ENCODE measurements at places on chromosomes 16 and 17.

DNA sequence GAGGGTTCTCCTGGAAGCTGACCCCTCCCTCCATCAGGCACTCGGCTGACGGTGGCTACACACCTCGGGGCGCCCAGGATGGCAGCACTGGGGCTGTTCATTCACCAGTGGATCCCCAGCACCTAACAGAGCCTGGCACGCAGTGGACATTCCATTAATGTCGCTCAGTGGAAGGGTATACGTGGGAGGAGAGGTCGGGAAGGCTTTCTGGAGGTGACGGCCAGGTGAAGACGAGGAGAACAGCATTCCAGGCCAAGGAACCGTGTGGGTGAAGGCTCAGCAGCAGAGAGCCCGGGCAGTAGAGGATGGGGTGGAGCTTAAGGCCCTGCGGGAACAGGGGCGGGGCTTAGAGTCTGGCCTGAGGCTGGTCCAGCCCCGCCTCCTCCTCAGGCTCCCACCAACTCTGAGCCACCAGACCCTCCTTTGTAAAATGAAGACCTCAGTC lies 2.5 kb upstream of the HS3ST6 start:
- DNase-seq = peak; percentile 77

GRCh38 chr17:79057737-79058385 lies 16.8 kb upstream of the ENGASE start:
- DNase-seq = no peak

- DNase-seq = no peak
Observed at GRCh38 chr16:69711115-69711740, 15.1 kb downstream of the NQO1 start.

DNA sequence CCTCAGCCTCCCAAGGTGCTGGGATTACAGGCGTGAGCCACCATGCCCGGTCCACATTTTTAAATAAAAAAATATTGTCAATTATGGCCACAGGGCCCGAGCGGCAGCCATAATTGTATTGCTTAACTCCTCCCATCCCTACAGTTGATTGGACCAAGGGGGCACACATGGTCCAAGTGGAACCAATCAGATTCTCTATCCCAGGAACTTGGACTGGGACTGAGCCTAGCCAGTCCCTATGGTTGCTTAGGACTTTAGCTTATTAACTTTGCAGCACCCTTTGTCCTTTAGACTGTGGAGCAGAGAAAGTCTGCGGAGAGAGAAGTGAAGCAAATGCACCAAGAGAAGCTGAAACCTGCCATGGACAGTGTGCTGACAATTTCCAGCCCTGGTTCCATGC lies 5.5 kb upstream of the RDM1 start:
- no peak for DNase-seq

DNA sequence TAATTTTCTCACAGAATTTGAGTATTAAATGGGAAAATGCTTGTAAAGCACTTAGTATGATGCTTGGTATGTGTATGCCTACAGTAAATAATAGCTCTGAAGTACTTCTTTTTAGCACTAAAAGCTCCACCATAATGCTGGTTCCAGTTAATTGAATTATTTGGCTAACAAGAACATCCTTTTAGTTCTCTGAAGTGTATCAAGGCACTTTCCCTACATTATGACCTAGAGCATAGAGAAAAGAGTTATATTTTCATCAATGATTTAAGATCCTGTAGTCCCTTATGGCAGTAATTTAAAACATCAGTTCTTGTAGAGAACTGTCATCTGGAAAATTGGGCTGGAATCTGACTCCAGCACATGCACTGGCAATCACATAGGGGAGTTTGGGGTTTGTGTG lies 21.9 kb upstream of the PHAF1 start:
- peak; percentile 78 for DNase-seq

DNA sequence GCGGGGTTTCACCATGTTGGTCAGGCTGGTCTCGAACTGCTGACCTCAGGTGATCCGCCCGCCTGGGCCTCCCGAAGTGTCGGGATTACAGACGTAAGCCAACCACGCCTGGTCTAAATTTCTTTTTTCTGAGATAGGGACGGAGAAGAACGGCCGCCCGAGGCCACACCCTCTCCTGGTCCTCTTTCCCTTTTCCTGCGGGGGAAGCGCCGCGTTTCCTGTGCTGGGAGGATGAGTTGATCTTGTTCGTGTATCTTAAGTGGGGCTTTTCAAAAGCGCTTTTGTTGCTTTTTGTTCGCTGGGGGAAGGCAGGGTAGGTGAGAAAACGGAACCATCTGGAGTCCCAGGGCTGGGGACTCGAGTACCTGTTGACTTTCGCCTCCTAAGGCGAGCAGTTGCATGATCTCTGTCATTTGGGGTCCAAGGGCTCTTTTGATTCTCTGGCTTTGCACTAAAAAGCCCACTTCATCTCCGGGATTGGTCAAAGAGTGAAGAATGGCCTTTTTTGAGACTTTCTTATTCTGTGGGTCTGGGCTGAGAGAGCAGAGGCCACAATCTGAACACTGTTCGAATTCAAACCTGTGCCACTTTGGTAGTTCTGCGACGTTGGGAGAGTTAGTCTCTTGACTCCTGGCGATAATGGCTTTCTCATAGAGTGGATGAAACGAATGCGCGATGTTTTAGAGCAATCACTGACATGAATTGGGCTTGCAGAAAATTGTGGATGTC lies 1.3 kb downstream of the FUS start:
- DNase-seq = no peak

GRCh38 chr16:18932243-18932987 lies 6.2 kb upstream of the SMG1 start:
- DNase-seq = no peak

- no peak for DNase-seq
Observed at GRCh38 chr16:72961863-72962262, 86.1 kb downstream of the ZFHX3 start.

DNA sequence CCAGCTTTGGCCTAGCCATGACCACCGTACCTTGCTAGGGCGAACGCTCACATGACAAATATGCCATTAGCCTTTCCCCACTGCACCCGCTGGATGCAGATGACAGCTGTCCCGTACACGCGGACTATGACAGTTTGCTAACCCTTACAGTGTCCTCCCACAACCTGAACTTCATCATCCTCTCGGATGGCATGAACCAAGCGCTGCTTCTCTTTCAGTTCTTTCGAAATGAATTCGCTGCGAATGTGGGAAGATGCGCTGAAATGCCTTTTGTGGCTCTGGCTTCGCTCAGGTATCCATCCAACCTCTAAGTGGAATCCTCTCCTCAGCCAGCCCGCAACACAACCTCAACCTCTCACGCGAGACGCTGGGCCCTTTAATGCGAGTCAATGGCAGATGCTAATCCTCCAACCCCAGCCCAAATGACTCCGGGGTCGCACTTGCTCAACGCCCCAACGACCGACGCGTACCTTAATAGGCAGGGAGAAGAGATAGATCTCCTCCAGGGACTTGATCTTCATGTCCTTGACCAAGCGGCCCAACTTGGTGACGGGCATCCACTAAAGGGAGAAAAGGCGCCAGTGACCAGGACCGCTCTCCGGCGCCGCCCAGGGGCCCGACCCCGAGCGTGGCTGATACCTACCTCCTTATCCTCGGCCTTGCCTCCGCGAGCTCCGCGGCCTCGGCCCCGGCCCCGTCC lies 670 bp downstream of the RPS2 start:
- DNase-seq = no peak

GRCh38 chr17:80071116-80071841 lies 30.1 kb upstream of the GAA start:
- no peak for DNase-seq

GRCh38 chr16:73354434-73354833 lies 306.5 kb upstream of the ZFHX3 start:
- DNase-seq = peak; percentile 8

DNA sequence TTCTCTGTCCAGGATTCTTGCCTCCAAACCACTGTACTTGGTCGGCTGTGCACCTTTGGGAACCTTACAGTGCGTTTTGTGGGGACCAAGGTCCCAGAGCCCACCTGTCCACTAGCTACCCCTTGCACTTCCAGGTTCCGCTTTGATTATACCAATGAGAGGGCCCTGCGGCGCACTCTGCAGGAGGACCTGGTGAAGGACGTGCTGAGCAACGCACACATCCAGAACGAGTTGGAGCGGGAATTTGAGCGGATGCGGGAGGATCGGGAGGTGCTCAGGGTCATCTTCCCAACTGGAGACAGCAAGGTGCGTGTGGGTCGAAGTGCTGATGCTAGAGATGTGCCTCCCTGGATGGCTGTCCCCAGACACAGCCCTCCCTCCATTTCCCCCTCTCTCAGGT lies 18.8 kb downstream of the POLR2A start:
- DNase-seq = no peak

DNA sequence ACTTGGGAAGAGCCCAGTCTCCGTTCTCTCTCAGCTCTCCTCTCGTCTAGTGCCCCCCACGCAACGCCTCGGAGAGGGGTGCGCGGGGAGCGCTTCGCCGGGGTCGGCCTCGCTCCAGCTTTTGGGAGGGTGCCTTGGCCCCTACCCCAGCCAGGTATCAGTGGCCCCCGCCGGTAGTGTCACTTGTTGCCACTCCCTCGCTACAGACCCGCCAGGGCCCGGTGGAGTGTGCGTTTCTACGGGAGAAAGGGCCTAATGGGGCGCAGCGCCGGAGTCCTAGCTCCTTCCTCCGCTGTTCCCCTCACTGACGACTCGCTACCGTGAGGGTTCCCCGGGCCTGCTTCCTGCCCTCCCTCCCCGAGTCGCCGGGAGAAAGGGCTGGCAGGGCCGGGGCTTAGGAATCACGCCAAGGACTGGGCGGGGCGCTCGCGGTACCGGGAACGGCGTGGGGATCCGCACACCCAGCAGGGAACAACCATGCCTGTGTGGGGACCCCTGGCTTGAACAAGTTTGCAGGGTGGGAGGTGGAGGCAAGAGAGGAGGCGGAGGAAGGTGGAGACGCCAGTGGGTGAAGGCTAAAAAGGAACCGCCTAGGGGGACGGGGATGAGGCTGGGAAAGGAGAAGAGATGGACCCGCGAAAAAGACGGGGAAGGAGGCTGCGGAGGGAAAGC lies 997 bp upstream of the CDH11 start:
- DNase-seq = no peak

GRCh38 chr17:50471009-50471905 lies 2.6 kb upstream of the CHAD start:
- DNase-seq = no peak

GRCh38 chr16:9119795-9120194 lies 28.4 kb downstream of the HAPSTR1 start:
- no peak for DNase-seq

GRCh38 chr17:38458521-38458920 lies 30.3 kb downstream of the ARHGAP23 start:
- DNase-seq = no peak

- DNase-seq = no peak
Observed at GRCh38 chr16:35409503-35409902, 1950.1 kb downstream of the TP53TG3F start.

DNA sequence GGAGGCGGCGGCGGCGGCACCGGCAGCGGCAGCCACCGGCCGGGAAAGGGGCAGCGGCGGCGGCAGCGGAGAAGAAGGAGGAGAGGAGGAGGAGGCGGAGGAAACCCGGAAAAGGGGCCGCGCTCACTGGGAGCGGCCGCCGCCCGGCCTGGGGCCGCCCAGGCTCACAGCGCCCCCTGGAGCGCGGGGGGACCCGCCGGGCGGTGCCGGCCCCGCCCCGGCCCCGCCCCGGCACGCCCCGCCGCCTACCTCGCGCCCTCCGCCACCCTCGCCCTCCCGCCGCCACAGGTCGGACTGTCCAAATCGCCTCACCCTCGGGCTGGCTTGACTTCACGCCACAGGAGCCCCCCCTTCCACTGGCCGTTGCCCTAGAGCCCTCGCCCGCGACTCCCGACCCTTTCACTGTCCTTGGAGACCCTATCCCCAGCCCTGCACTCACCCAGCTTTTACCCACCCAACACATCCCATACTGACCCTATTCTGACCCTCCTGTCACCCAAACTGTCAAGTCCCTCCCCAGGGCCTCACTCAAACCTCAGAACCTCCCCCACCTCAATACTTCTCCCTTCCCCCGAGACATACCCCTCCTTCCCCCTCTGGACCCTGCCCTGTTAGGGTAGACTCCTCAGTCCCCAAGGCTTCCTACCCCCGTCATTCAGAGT lies at the start of gene CSNK2A2:
Gene CSNK2A2, minus strand, starts transcription at position 85 of the 662 bp plus-strand sequence. CDS start 370 bp downstream, outside the sequence.
- peak; percentile 60 for DNase-seq

DNA sequence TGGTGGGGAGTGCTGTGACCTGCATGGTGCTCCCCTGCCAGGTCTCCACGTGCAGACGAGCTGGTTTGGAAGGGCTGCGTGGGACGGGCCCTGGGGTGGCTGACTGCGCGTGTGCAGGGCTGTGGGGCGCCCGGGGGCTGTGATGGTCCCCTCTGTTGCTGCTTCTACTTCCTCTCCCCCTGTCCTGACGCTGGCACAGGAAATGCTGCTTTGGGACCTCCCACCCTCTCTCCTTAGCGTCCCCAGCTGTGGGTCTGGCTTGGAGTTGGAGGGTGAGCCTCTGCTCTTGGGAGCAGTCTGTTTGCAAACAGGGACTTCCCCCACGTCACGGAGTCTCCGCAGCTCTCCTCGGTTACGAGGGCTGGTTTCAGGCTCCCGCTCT lies 35.2 kb downstream of the TSC2 start:
- no peak for DNase-seq

DNA sequence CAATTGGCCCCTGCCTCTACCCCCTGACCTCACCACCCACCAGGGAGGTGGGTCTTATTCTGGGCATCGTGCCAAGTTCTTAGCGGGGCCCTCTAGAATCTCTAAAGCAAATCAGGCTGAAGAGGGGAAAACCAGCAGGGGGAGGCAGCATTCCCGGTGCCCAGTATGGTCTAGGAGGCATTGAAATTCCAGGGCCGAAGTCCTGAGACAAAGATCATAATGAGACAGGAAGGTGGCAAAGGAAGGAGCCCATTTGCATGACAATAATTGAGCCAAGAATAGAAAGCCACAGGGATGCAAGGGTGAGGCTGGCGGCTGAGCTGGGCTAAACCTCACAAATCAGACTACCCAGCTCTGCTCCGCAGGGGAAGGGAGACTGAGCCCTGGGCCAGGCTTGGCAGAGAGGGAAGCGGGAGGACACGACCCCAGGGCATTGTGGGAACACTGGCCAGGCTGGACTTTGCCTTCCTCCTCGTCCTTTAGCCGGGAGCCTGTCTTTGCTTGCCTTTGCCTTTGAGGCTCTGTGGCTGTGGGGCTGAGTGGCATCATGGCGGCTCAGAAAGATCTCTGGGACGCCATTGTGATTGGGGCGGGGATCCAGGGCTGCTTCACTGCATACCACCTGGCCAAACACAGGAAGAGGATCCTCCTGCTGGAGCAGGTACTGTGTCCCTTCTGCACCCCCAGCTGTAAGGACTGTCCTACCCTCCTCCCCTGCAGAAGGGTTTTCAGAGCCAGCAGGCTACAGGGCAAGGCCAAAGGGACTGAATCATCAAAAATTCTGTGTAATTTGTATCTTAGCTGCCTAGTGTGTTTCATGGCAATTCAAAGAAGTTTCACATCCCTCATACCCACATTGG lies at the start of gene PIPOX:
Gene PIPOX, plus strand, starts transcription at position 463 of the 860 bp plus-strand sequence. Its CDS starts 85 bp downstream, at position 548.
- peak; percentile 100 for DNase-seq

GRCh38 chr16:64167936-64168335 lies 953.9 kb downstream of the CDH11 start:
- DNase-seq = peak; percentile 49

Data from NCI-H1417 (cell line).